ENCODE measurements at places on chromosomes 13 and 19.

DNA sequence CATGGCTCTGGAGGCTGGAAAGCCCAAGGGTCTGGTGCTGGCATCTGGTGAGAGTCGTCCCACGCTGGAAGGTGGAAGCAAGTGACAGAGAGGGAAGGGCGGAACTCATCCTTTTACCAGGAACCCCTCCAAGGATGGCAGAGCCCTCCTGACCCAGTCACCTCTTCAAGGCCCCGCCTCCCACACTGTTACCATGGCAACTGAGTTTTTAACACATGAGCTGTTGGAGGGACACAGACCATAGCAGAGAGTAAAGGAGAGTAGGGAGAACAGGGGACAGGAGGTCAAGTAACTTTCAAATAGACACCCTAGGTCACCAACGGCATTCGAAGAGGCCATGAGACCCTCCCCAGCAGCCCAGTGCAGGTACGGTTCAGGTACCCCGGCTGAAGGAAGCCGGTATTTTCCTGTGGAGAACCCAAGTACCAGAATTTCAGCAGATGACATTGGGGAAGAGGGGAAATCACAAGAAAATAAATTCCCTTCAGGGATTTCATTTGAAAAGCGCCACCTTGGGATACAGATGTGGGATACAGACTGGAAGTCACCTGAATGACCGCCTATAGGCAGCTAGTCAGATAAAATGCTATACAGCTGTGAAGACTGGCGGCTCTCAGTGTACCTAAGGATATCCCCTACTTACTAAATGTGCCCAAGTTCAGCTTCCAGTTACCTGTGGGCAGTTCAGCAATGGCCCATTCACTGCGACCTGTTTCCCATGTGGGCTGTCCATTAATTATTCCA is 8.0 kb downstream of the IL17D start:
- no peak for DNase-seq

- no peak for DNase-seq
These were observed 5.5 kb upstream of the RLN3 start for GRCh38 chr19:14022469-14022868.

GRCh38 chr19:18800636-18801035 is 9.5 kb upstream of the COMP start:
- no peak for DNase-seq

- DNase-seq, result no peak
These were observed 21.8 kb upstream of the SLC7A10 start for GRCh38 chr19:33247441-33247819.

GRCh38 chr19:1223018-1223855 is 14.6 kb downstream of the CBARP start:
- DNase-seq, result no peak

- no peak for DNase-seq
These were observed 8.6 kb downstream of the RUBCNL start for GRCh38 chr13:46378411-46378810.

DNA sequence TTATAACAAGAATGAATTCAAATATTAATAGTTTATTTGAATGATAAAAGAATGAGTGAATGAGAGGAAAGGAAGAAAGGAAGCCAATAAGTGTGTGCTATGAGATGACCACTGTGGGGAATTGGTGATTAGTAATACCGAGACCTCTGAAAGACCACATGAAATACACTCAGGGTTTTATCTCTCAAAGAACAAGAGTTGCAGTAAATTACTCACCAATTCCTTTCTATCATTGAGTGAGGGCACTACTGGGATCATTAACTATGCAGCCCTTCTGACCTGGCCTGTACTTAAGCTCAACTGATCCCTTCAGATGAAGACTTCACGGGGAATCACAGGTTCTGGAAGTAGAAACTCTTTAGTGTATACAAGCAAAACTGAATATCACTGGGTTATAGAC is 1636.1 kb downstream of the SLITRK5 start:
- no peak for DNase-seq

Measured in esophagus squamous epithelium (tissue), 5 donors.